Femur (tissue), 1 donor: ENCODE measurements at places on chromosomes 11 and 22.

GRCh38 chr22:35441489-35442100 is 41.7 kb downstream of the MCM5 start:
- no peak for DNase-seq

GRCh38 chr22:37681556-37682049 is 4.5 kb upstream of the NOL12 start:
- DNase-seq: peak; percentile 82

DNA sequence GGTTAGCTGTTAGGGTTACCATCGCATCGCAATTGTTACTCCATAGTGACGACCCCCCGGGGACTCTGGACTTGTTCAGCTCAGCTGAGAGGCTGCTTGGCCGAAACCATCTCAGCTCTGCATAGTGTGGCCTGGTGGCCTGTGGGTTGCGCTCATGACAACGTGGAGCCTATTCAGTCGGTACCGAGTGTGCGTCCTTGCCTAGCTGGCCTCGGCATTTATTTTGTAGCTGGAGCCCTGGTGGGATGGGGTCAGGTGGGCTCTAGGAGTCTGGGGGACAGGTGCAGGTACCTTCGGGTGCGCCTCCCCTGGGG is 13.5 kb downstream of the LRP5 start:
- no peak for DNase-seq

DNA sequence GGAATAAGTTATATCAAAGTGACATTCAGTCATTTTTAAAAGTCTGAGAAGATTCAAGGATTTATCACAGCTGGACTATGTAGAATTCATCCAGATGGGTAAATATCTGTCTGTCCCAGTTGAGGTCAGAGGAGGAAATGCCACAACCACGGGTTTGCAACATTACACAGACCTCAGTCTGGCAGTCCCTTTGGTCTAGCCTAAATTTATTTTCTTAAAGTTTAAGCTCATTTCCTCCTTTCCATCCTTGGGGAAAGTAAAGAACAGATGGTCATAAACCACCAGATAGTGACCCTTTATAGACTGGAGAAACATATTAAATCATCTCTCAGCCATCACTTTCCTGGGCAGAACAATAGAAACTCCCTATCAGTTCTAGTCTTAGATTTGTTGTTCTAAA is 238.4 kb upstream of the DDI1 start:
- DNase-seq: peak; percentile 26

DNA sequence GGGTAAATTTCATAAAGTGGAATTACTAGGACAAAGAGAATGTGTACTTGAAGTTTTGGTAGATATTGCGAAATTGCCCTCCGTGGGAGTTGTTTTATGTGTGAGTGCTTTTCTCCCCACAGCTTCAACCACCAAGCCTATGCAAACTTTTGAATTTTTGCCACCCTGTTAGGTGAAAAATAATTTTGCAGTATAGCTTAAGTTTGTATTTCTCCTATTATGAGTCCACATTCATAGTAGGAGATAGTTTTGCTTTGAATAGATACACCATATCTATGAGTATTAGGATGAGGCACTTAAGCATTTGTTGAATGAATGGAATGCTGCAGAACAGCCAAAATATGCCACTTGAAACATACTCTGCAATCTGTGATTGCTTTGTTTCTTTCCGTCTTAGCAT is 43.6 kb downstream of the UVRAG start:
- DNase-seq: no peak

- no peak for DNase-seq
Measured at GRCh38 chr11:62505059-62505439, 41.6 kb downstream of the AHNAK start.

- DNase-seq: no peak
Measured at GRCh38 chr11:47551086-47551485, 1.8 kb downstream of the CELF1 start.

DNA sequence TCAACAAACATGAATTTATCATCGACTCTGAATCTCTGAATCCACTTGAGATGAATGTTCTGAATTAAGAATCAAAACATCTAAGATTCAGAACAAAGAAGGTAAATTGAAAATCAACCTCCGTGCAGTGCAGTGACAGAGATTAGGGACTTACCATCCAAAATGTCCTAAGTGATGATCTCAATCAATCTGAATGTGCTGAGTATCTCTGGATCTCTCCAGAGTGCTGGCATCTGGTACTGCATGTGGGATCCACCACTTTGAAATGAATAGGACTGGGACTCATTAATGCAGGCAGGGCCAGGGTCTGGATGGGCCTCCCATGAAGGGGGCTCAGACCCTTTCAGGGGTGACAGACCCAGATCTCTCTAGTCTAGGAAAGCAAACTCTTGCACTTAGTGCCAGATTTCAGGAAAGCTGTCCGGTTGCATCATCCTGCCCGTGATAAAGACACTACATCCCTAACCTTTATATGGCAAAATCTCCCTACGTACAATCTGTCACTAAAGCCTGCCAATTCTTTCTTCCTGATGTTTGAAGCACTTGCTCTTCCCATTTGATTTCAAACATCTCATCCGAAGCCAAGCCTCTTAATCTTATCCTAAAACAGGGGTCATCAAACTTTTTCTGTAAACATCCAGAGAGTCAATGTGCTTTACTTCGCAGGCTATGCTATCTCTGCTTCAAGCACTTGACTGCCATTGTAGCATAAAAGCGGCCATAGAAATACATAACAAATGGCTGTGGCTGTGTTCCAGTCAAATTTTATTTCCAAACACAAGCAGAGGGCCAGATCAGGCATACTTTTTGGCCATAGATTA is 263.3 kb downstream of the LARGE1 start:
- no peak for DNase-seq
